Activated T-cell treated with anti-CD3 and anti-CD28 coated beads, Interleukin-2, amount 50 U/mL, for 24 hours (primary cell): ENCODE measurements at places on chromosomes 12 and 14.

DNA sequence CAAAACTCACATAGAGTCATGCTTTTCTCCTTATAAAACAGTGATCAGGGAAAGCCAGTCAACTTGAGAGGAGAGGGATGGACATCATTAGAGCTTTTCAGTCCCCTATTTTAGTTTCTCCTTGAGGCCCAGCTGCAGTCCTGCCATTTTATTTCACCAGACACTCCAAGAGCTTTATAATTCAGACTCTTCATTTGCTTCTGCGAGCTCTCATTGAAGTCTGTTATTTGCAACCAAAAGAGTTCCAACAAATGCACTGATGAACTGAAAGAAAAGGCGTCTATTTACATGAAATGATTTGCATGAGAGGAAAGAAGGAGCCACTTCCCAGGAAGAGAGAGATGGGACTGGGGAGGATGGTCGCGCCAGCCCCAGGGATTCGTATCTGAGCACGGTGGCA lies 86.8 kb downstream of the NDUFA12 start:
- no peak for DNase-seq

DNA sequence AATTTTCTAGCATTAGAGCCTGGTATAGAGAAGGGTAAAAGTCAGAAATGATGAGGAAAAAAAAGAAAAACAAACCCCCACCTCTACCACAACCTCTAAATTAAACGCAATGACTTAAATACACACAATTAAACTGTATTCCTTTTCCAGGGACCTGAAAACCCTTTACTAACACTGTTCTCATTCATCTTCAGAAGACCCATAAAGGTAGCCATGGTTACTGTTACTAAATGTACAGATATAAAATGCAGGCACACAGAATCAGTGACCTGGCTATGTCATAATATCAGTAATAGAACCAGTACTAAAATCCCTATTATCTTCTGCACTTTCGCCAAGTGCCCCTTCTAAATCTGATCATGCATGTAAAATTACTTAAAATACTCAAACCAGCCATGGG lies 1.4 kb downstream of the ACIN1 start:
- no peak for DNase-seq

DNA sequence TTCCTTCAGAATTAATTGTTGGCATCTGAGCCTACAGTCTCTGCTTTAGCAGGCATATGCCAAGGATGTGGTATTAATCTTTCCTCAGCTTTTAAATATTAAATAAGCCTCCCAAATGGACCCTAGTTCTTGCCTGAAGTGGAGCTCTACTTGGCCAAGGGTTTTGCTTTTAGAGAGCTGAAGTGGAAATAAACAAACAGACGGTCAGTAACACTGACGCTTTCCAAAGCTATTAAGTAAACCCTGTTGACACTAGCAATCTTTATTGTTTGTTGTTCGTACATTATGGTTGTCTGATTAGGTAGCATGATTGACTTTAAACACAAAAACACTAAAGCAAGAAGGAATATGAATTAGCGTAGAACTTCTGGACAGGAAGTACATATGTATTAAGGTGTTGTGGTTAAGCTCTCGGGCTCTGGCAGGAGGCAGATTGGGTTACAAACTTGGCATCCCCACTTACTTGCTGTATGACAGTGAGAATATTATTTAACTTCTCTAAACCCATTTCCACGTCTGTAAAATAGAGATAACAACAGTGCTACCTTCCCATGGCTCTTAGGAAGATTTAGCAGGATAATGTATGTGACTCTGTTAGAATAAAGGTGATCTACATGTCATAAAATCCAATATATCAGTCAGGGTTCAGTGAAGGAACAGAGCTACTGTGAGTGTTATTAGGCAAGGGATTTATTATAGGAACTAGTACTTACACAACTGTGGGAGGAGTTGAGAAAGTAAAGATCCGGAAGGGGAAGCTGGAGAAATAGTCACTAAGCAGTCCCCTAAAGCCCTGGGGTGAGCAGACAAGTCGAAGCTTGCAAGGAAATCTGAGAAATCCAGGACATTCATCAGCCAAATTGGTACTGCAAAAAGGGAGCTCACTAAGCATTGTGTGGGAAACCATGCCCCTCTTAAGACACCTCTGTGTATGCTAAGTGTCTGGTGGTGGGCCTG lies 92.2 kb upstream of the ATF7IP start:
- DNase-seq: no peak

- DNase-seq: no peak
Observed at GRCh38 chr14:99983251-99984015, 81.8 kb upstream of the EVL start.

DNA sequence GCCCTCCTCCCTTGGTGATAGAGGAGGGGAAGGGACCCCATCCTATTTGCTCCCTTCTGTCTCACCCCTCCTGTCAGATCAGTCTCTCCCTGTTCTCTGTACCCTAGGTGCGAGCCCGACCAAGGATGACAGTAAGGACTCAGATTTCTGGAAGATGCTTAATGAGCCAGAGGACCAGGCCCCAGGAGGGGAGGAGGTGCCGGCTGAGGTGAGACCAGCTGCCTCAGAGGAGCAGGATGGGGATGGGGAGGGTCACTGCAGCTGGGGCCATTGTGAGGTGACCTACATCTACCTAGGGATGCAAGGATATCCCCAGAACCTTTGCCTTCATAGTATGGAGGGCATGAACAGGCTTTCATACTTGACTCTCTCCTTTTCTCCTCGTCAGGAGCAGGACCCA lies 22.2 kb downstream of the AGAP2 start:
- no peak for DNase-seq
